ENCODE measurements at places on chromosomes 2 and 18.
A peak's percentile ranks its signal among the peaks of the same experiment; 100 is the strongest.

- DNase-seq, result no peak
These were observed 6.5 kb upstream of the NAPG start for GRCh38 chr18:10519366-10519765.

DNA sequence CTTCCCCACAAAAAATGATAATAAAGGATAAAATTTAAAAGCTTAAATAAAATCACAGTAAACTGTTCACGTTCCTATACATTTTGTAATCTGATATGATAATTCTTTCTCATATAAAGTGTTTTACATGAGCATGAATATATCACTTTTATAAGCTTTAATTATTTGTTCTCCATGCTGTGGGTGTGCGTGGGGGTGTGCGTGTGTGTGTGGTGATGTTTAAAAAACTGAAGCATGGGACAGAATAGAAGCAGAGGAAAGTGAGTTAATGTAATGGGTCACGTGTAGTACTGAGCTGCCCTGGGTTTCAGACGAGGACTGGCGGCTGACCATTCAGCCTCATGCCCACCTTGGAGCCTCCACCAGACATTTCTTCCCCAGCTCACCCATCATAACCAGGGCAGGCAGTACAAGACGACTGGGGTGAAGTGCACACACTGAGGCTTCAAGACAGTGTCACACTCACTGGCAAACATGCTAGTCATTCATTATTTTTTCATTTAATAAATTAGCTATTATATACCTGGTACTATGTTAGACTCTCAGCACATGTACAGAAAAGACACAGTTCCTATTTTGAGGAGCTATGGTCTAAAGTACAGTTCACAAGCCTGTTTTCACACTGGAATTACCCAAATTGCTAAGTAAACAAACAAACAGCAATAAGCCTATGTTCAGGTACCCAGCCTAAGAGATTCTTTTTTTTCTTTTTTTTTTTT lies 97.2 kb upstream of the LPIN2 start:
- no peak for DNase-seq

DNA sequence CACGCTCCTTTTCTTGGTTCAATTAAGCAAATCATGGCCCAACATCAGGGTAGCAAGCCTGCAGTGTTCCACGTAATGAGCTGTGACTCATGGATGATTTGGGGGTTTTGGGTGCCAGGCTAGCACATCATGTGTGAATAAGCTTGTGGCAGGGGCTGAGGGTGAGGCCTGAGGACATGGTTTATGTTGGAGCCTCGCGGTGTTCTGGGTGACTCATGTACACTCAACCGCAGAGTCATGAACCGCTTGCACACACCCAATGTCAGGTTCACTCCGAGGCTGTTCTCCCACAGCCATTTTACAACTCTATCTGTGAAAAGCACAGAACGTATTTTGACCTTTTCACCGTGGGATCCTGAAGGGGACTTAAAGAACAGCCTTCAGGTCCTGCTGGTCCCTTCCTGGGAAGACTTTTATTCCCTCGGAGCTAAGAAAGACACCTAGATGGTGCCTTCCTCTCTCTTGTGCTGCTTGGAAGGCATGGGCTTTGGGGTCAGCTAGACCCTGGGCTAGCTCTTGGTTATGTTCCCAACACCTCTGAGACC lies 139.9 kb upstream of the ZEB2 start:
- DNase-seq, result peak; percentile 98

DNA sequence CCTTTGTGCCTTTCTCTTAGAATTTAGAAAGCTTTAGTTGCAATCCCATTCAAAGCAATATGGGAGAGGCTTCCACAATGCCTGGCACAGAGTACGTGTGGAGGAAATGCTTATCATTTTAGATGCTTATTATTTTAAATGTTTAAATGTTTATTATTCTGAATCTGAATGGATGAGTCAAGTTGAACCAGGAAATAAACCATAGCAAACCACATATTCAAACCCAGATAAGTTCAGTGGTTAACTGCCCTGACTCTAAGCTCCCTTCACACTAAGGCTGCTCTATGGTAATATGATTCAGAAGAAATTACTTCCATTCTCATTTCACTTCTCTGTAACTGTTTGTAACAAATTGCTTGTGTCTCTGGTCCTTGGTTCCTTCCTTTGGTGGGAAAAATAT lies 5.2 kb upstream of the PPP4R1 start:
- peak; percentile 85 for DNase-seq

DNA sequence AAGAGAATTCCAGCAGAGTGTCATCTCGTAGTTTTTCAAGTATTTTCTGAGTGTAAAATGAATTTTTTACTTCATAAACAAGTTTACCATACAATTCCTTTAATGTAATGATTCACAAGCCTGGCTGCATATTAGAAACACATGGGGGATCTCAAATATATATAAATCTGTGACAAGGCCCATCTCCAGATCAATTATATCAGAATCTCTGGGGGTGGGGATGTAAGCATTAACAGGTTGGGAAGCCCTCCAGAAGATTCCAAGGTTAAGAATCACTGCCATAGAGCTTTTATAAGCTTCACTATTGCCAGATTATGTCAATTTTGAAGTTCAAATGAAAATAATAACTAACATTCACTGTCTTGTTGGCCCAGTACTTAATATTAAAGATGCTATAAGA lies 111.2 kb downstream of the BAZ2B start:
- DNase-seq, result no peak
